Panc1 (cell line): ENCODE measurements at places on chromosomes 3 and 15. TPM values are rescaled to one million over a fixed set of nuclear protein-coding genes. Genes with fewer than 3 reads are reported as not detected.

DNA sequence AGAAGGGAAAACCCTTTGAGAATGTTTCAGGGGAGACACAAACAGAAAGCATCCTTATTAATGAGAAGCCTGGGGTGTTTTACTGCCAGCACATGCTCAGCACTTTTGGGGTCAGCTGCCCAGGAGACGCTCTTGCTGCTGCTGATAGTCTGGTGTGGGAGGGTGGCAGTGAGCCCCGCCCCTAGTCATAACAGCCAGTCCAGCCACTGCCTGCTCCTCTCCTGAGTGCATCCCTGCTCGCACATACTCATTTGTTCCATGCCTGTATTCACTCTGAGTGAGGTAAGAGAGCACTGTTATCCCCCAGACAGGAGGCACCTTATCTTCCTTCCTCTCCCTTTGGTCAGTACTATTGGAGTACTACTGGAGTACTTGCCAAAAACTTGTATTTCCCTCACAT is 101.3 kb downstream of the ETFA start:
- H3K36me3 ChIP-seq = no peaks in the 10 kb centered on the region; the same call in 1 of the 2 replicates
- no peak for DNase-seq
- H3K4me1 ChIP-seq = no peaks in the 10 kb centered on the region
- H3K4me3 ChIP-seq = no peak overlapping the region

DNA sequence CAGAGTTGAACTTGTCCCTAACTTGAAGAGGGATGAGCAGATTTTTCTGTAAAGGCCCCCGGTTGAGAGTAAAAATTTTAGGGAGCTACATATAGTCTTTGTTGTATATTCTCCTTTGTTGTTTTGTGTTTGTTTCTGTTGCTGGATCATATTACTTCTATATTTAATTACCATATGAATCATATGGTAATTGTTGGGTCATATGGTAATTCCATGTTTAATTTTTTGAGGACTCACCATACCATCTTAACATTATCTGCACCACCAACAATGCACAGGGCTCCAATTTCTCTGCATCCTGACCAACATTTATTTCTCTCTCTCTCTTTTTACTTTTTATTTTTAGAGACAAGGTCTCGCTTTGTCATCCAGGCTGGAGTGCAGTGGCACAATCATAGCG is 7.4 kb upstream of the ZFYVE19 start:
- no peaks in the 10 kb centered on the region; the same call in 1 of the 2 replicates for H3K4me1 ChIP-seq
- no peak overlapping the region for H3K4me3 ChIP-seq
- H3K36me3 ChIP-seq = no peaks in the 10 kb centered on the region
- no peaks in the 10 kb centered on the region for H3K27me3 ChIP-seq

- H3K4me3 ChIP-seq = no peak overlapping the region
- DNase-seq = peak; percentile 54
- peaks cover 7% of the 10 kb centered on the region; the same call in 1 of the 2 replicates for H3K4me1 ChIP-seq
- H3K27ac ChIP-seq = no peak overlapping the region
- H3K27me3 ChIP-seq = no peaks in the 10 kb centered on the region
Observed at GRCh38 chr15:74901612-74902063, 5.0 kb downstream of the FAM219B start.

GRCh38 chr15:69718916-69719315 is 266.3 kb downstream of the RPLP1 start:
- no peaks in the 10 kb centered on the region for H3K4me1 ChIP-seq
- H3K36me3 ChIP-seq = no peaks in the 10 kb centered on the region
- H3K27ac ChIP-seq = no peak overlapping the region
- DNase-seq = no peak

DNA sequence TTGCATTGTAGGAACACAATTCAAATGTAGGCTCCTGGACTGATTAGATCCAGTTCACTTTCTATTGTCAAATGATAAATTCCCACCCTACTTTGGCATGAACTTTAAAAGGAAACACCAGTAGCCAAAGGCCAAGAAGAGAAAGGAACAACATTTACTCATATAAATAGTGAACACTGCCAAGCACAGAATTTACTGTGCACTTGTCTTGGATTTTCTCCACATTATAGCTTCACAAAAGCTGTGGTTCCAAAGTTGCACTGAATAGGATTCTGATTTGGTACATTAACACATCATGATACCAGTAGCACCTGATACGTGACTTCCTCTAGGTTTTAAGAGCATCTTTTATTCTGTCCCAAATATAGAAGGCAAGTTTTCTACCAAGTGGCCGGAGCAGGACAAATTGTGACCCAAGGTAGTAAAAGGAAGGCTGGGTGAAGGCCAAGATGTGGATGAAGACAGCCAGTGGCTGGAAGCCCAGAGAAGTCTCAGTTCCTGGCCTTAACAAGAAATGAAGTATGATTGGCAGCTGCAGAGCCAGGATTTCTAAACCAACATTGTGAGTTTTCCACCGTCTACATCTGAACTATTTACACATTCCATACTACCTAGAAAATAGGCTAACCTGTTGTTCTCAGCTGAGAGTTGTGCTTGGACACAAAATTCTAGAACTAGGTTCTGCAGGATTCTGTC is 206.7 kb downstream of the THRB start:
- no peak overlapping the region for H3K27ac ChIP-seq
- H3K36me3 ChIP-seq = no peaks in the 10 kb centered on the region
- H3K27me3 ChIP-seq = no peaks in the 10 kb centered on the region

DNA sequence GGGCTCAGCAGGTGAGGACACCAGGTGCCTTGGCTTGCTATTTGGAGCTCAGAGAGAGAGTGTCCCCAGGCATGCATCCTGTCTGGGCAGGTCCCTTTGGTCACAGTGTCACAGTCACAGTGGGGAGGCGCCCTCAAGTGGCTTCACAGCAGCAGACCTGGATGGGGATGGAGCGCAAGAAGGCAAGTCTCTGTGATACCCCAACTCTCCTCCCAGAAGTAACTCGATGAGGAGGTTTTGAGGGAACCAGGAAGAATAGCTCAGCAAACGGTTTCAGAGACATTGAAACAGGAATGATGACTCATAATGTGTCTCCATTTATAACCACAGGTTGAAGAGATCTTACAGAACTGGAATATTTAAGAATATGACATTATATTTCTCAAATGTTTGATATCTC is 66.5 kb upstream of the SH3GL3 start:
- no peak overlapping the region for H3K27ac ChIP-seq
- no peaks in the 10 kb centered on the region; the same call in 1 of the 2 replicates for H3K27me3 ChIP-seq
- H3K4me1 ChIP-seq = no peaks in the 10 kb centered on the region
- H3K36me3 ChIP-seq = no peaks in the 10 kb centered on the region
- H3K4me3 ChIP-seq = no peak overlapping the region
- peak; percentile 8 for DNase-seq

DNA sequence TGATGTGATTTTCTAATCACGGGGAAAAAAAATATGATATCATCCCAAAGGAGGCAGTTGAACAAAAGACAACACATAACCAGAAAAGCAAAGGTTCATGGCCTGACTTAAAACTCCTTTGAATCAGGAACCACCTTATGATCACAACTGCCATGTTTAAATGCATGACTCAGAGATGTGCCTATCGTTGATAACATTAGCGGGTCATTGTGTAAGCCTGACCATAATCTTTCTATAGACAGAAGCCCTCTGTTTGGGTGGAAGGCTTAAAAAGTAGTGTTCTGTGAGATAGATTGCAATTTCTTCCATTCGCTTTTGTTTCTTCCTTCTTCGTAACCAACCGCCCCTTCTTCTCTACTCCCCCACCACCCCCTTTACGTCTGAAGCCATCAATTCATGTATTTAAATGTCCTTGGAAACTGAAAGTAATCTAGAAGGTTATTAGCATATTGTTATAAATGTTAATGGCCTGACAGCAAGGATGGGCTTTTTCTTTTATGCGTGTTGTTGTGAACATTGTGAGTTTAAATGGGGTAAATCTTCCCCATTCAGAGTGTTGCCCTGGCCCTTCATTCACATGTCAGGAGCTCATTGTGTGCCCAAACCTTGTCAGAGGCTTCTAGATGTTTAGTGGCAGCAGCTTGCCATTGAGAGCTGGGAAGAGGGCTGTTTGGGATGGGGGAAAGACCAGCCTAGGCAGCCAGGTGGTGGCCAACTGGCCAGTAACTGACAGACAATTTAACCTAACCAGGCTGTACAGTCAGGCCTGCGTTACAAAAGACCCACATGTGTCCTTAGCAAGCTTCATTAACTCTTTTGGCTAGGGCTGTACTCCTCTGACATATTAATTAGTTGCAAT is 64.5 kb downstream of the EPHA3 start:
- H3K36me3 ChIP-seq = no peaks in the 10 kb centered on the region
- H3K4me3 ChIP-seq = no peak overlapping the region
- DNase-seq = no peak
- H3K4me1 ChIP-seq = no peaks in the 10 kb centered on the region
- no peak overlapping the region for H3K27ac ChIP-seq
- H3K27me3 ChIP-seq = no peaks in the 10 kb centered on the region

GRCh38 chr3:94036909-94037507 is 8.6 kb upstream of the STX19 start:
- no peak overlapping the region for H3K4me3 ChIP-seq
- no peaks in the 10 kb centered on the region for H3K4me1 ChIP-seq
- DNase-seq = peak; percentile 28
- no peaks in the 10 kb centered on the region for H3K36me3 ChIP-seq
- H3K27ac ChIP-seq = no peak overlapping the region

- no peaks in the 10 kb centered on the region for H3K36me3 ChIP-seq
- H3K27ac ChIP-seq = peak overlapping the region; percentile 99
- peaks cover 40% of the 10 kb centered on the region for H3K4me1 ChIP-seq
- no peak for DNase-seq
Observed at GRCh38 chr15:70475921-70476320, 287.4 kb downstream of the UACA start.

DNA sequence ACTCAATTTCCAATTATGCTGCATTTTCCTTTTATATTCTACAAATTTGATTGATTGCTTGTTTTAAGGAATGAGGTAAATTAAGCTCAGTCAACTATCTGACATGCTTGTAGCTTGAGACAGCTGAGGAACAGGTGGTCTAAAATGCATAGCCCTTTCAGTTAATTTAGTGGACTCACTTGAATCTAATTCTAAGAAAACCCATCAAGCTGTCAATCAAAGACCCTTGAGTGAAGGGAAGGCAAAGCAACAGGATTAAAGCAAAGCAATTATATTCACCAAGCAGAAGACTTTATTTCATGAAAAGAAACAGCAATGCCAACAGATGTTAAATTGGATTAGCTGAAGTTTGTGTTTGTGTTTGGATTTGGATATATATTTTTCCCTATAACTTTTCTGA is 228.5 kb downstream of the ARPP21 start:
- no peak overlapping the region for H3K4me3 ChIP-seq
- H3K4me1 ChIP-seq = no peaks in the 10 kb centered on the region
- H3K36me3 ChIP-seq = no peaks in the 10 kb centered on the region
- no peaks in the 10 kb centered on the region for H3K27me3 ChIP-seq
- no peak overlapping the region for H3K27ac ChIP-seq

- no peaks in the 10 kb centered on the region for H3K4me1 ChIP-seq
- H3K27me3 ChIP-seq = peaks cover 13% of the 10 kb centered on the region; the same call in 1 of the 2 replicates
- no peaks in the 10 kb centered on the region for H3K36me3 ChIP-seq
- no peak overlapping the region for H3K27ac ChIP-seq
- DNase-seq = no peak
Observed at GRCh38 chr3:126124148-126124868, 40.4 kb upstream of the SLC41A3 start.

The GOLGA8O gene
- 0.69 TPM for total RNA-seq

The PPIP5K1 gene
- 56.6 TPM for total RNA-seq

The PLSCR2 gene
- total RNA-seq = 0.54 TPM

The DNAH12 gene
- 0.21 TPM for total RNA-seq

The GP9 gene
- not detected for total RNA-seq

The LHFPL4 gene
- total RNA-seq = not detected

The DCLK3 gene
- total RNA-seq = not detected
